ENCODE measurements at places on chromosomes 3 and 15.
A peak's percentile ranks its signal among the peaks of the same experiment; 100 is the strongest.

GRCh38 chr15:83850501-83851245 is 196.8 kb downstream of the ADAMTSL3 start:
- DNase-seq, result peak; percentile 57

GRCh38 chr3:50194128-50194902 is 2.9 kb downstream of the GNAT1 start:
- DNase-seq, result no peak

- DNase-seq, result no peak
Observed at GRCh38 chr3:67719333-67719732, 64.9 kb upstream of the SUCLG2 start.

GRCh38 chr3:126982126-126982470 is 817 bp upstream of the PLXNA1 start:
- DNase-seq, result no peak

GRCh38 chr15:93720607-93721006 is 510.8 kb upstream of the MCTP2 start:
- no peak for DNase-seq

DNA sequence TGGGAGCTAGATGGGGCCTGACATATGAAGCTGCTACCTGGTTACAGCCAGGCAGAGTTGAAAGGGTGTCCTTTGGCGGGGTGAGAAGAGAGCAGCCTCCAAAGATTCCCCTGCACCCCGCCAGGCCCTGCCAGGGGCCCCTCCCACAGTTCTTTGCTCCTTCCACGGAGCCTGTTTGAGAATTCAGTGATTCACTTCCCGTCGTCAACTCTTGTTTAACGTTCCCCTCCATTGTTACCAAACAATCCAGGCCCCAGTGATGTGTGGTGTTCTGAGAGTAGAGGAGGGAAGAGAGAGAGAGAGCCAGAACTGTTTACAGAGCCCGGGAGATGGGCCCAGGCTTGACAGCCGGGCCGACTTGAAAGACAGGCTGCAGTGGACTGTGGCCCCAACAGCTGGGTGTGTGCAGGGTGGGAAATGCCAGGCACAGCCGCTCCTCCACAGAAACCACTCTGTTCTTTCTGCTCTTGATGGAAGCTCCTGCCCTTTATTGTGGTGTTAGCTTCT is 81.5 kb downstream of the SMAD3 start:
- peak; percentile 94 for DNase-seq

- no peak for DNase-seq
Observed at GRCh38 chr3:77186728-77187127, 146.8 kb downstream of the ROBO2 start.

DNA sequence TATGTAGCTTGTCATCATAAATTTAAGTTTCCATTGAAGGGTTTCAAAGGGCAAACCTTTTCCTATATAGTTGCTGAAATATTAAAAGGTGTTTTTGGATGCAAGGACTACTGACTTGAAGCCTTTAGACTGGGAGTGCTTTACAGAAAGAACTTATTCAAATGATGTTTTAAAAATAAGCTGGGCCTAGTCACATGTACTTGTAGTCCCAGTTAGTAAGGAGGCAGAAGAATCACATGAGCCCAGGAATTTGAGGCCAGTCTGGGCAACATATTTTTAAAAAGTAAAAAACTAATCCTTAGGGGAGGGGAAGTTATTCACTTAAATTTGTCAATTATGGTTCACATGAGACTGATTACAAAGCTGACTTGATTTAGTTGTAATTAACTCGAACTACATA is 65.0 kb downstream of the SMARCC1 start:
- no peak for DNase-seq

DNA sequence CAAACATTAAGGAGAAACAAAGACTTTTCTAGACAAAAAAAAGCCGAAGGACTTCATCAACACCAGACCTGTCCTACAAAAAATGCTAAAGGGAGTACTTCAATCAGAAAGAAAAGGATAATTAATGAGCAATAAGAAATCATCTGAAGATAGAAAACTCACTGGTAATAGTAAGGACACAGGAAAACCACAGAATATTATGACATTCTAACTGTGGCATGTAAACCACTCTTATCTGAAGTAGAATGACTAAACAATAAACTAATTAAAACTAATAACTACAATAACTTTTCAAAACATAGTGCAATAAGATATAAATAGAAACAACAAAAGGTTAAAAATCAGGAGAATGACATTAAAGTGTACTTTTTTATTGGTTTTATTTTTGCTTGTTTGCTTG is 584.5 kb upstream of the CCDC54 start:
- no peak for DNase-seq

DNA sequence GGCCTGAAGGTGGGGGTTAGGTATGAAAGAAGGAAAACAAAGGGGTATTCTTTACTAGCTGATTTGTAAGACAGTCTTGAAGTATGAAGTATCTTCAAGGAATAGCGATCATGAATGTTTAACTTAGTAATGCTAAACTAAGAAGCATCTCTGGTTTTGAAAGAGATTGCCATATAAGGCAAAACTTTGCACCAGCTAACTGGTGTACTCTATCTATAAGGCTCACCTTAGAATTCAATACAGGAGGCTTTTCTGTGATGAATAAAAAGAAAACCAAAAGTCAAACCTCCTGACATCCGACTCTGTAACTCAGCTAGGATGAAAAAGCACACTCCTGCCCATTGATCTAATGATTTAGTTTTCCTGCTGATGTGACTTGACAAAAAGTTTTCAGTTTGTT is 54.7 kb downstream of the FOXP1 start:
- no peak for DNase-seq

DNA sequence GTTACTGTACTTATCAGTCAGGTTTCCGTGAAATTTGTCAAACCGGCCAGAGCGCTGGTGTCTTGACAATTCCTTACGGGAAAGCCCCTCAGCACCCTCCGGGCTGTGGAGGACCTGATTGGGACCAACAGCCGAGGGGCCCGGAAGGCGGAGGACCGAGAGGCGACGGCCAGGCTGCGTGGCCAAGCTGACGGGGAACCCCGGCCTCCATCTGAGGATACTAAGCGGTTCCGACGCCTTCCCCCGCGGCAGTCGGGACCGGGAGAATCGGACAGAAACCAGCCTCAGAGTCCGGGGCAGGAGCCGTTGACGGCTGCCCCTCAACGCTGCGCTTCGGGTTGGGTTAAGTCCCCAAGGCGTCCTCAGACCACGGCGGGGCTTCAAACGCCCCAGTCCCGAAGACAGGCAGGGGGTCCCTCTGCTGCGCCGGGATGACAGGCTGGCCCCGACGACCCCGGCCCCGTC is 499 bp downstream of the ALDH1A2 start:
- DNase-seq, result no peak

DNA sequence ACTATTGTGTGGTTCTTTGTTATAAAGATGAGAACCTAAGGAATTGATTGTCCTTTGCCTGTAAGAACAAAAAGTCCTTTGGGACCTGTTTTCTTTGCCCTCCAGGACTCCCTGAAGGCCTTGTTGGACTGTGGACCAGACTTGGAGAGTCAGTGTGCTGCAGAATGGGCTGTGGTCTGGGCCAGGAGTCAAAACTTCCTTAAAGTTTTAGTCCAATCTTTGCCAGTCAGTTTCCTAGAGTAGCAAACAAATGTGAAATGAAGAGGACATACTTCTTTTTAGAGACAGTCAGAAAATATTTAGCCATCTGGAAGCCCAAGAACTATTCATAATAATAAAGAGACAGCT is 45.4 kb downstream of the PDE8A start:
- DNase-seq, result no peak

DNA sequence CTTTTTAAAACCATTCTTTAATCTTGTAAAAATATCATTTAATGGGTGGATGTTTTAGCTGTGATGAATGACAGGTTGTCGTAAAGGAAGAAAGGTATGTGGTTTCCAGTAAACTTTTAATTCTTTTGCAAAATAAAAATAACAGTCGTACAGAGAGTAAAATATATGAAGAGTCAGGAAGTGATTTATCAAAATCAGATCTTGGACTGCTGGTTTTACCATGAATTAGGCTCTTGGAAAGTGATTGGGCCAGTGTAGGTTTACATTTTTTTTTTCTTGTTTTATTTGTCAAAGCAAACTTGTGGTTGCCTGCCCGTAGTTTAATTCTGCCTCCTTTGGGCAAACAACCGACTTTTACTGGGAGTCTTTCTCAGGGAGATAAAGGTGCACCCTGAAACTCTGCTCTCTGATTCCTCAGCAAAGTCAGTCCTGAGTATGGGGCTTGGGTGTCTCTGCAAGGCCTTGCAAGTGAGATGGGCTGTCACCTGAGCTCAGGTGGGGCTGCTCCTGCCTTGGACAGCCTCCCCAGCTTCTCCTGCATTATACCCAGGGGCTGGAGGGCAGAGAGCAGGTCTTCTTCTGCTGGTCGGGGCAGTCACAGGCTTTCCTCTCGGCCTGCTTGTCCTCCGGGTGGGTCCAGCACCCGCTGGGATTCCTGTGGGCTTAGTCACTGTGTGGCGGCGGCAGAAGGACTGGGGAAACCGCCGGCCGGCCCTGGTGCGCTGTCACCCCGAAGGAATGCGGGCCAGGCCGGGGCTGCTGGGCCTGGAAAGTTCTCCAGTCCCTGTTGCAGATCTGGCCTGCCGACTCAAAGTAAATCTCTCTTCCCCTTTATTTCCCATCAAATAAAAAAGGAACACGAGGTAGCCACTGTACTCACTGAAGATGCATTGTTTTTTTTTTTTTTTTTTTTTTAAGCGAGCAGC is 79.0 kb downstream of the IGF1R start:
- peak; percentile 68 for DNase-seq

DNA sequence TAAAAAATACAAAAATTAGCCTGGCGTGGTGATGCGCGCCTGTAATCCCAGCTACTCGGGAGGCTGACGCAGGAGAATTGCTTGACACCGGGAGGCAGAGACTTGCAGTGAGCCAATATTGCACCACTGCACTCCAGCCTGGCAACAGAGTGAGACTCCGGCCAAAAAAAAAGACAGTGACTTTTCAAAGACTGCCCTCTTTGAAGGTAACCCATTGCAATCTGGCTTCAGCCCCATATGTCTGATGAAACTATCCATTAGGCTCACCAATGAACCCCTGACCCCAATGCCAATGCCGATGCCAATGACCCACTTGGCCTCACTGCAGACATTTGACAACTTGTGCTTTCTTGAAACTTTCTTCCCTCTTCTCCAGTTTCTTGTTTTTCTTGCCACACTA is 54.3 kb downstream of the NCEH1 start:
- DNase-seq, result no peak

GRCh38 chr15:93887151-93887550 is 344.2 kb upstream of the MCTP2 start:
- no peak for DNase-seq

DNA sequence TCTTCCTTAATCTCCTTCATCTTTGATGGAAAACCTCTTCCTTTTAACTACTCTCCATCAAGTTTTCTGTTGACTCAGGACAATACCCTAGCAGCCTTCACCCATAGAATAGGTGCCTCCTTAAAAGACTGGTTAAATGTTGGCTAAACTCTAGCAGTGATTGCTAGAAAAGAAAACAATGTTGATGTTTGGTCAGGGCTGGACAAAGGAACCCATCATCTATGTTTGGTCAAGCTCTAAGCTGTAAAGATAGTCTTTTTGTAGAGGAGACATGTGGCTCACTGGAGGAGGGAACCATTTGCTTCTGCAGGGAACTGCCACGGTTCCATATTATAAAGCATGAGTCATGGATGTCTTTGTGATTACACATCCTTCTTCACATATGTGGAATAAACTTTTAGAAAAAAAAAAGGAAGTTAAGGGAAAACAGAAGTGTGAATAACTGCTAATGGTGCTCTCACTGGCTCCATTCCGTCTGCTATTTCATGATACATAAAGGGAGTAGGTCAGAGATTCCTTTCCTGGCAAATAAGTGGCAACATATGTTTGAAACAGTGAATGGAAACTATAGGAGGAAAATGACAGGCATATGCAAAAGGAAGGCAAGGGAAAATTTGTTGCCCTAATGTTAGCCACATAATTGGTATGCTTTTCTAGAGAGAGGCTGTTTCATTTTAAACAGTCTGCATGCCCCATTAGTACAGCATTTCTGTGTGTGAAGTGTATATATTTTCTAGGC is 78.2 kb downstream of the CMSS1 start:
- DNase-seq, result no peak

GRCh38 chr3:71074423-71074822 is 509.1 kb downstream of the FOXP1 start:
- DNase-seq, result no peak

DNA sequence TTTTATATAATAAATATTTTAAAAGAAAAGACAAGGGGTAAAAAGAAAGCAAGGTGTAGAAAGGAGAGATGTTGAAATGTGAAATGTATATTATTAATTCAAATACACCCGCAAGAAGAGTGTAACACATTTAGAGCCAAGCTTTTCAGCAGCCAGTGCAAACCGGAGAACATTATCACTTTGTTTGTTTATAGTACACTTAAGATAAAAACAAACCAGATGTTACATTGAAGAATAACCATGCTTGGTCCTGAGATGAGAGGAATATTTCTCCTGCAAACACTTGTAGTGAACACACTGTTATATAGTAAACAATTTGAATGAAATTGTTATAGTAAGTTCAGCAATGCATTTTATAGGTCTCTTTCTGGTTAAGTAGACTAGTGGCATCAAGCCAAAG is 1441.5 kb downstream of the OTOL1 start:
- no peak for DNase-seq

DNA sequence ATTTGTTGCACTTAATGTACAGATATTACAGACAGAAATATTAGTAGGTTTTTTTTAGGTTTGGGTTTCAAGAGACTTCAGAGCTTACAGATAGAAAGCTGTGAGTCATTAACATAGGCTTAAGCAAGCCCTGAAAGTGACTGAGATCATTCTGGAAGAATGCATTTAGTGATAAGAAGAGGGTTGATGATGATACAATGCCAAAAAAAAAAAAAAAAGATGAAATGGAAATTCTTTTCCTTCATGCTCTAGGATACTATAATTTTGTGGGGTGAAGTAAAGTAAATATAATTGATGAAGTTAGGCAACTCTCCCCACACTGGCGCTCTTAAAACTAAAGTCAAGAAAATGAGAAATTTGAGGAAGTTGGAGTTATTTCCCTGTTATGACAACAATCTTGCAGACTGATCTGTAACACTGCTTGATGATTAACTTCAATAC is 169.4 kb upstream of the ZNF385D start:
- DNase-seq, result peak; percentile 40

DNA sequence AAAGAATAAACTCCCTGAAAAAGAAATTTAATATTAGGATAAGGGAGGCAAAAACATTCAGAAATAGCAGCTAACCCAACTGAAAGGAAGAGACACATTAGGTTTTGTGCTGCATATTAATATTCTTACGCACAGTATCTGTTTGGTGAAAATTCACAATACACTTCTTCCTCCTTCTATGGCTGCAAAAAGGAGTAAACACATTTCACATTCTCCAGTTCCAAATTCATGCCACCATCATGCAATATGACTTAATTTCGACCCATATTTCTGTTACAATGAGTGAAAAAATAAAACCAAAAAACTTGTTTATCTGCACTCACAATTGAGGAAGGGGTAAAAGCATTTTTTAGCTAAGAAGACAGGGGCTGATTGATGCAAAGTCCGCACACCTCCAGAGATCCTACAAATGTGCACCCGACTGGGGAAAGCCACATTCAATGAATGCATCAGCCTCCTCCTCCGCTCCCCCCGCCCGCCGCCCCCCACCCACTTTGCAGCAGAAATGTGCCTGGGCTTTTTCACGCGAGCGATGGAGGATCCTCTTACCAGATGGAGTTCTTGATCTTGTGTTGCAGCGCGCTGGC is 1.0 kb downstream of the RFX7 start:
- DNase-seq, result no peak

All from epithelial cell of prostate (primary cell).